ENCODE measurements at places on chromosomes 2 and 18.

DNA sequence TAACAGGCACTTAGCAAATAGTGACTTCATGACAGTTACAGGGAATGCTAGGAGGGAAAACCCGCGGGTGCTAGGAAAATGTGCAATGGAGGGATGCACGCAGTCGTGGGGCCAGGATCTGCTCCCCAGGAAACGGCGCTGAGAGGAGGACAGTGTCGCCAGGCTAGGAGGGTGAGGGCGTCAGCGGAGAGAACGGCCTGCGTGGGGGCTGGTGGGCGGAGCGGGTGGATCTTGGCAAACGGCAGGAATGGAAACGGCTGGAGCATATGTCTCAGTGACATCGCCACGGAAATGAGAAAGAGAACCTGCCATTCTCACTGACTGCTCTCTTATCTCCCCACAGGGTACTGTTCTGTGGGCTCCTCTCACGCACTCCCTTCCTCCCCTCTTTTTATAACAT is 478.5 kb upstream of the ID2 start:
- no peak for DNase-seq

DNA sequence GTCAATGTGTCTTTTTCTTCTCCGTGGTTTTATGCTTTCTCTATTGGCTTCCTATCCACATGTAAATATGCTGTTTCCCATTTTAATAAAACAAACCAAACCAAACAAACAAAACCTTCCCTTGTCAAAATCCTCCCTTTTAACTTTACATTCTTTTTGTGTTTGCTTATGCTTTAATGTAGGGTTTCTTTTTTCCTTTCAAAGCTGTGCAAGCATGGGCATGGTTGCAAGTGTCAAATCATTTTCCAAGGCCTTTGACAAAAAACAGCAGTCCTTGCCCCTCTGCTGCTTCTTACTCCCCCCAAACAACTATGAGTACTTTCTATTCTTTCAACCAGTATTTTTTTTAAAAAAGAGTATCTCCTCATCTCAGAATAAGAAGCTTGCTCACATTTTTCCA is 66.0 kb upstream of the ACYP2 start:
- DNase-seq, result no peak

DNA sequence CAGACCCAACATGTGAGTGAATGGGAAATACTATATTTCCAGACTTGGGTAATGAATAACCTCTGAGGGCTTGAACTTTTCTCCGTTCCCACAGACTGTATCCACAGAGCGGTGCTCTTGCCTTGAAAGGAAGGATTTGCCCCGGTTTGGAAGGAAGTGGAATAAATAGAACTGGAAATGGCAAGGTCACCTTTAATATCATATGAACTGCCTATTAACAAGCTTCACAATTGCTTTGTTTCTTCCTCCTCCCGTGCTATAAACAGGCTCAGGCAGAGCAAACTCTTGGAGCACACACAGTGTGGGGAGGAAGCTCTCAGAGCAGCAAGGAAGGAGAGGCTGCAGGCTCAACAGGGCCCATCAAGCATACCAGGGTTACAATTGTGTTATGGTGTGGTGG is 28.5 kb upstream of the DARS1 start:
- no peak for DNase-seq

- DNase-seq, result no peak
These were observed 79.6 kb downstream of the GAREM1 start for GRCh38 chr18:32391126-32391525.

DNA sequence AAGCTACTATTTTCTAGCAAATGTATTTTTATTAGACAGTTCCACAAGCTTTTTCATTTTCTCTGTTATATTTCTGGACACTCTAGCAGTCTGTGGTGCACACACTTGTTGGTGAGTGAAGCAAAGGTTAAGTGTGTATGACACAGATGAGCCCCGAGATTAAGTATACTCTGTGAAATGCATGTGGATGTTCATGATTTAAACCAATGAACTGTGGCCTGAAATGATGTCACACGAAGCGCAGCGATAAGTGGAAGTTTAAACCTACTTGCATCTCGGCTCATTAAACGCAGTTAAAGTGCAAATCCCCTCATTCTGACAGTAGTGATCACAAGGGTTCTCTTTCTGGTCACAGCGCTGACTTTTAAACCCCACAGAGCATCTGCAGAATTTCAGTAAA is 1488.8 kb upstream of the NXPH2 start:
- no peak for DNase-seq

DNA sequence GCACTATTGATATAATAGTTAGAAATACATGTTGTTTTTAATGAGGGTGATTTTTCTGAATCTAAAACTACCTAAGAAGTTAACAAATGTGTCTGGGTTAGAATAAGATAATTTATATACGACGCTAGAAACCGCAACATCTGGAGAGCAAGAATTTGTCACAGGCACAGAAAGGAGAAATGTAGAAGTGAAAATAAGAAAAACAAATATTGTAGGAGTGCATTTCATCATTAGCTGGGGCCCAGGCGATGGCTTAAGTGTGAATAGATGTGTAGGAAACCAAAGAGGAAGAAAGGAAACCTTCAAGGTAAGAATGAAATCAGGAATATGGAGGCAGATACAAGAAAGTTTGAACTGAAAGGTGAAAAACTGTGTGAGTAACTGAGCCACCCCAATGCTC is 90.3 kb downstream of the LRP2 start:
- DNase-seq, result no peak

- DNase-seq, result peak; percentile 33
These were observed 70.8 kb downstream of the RTP5 start for GRCh38 chr2:241940329-241940728.

DNA sequence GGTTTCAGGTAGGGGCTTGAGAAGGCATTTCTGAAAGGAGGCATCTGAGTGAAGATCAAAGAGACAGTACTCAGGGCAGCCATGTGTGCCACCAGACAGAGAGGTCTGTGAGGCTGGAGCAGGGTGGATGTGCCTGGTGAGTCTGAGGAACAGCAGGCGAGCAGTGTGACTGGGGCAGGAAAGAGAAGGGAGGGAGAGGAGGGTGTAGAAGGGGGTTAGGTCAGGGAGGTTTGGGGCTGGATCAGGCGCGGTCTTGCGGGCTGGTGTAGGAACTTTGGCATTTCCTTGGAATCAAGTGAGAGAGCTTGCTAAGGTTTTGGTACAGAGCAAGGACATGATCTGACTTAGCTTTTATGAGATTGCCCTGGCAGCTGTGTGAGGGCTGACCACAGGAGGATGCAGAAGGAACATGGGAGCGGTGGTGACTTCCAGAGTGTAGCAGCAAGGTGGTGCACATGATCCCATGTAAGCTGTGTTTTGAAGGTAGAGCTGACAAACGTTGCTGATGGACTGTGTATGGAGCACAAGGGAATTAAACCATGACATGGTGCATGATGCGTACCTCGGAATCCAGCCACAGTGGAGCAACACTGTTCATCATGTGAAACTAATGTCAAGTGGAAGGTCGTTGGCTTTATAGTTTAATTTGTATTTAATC is 13.9 kb downstream of the RAB31 start:
- DNase-seq, result no peak

- no peak for DNase-seq
These were observed 267.5 kb downstream of the GPD2 start for GRCh38 chr2:156703642-156704041.

GRCh38 chr2:133886735-133887675 is 318.7 kb upstream of the NCKAP5 start:
- DNase-seq, result peak; percentile 61

DNA sequence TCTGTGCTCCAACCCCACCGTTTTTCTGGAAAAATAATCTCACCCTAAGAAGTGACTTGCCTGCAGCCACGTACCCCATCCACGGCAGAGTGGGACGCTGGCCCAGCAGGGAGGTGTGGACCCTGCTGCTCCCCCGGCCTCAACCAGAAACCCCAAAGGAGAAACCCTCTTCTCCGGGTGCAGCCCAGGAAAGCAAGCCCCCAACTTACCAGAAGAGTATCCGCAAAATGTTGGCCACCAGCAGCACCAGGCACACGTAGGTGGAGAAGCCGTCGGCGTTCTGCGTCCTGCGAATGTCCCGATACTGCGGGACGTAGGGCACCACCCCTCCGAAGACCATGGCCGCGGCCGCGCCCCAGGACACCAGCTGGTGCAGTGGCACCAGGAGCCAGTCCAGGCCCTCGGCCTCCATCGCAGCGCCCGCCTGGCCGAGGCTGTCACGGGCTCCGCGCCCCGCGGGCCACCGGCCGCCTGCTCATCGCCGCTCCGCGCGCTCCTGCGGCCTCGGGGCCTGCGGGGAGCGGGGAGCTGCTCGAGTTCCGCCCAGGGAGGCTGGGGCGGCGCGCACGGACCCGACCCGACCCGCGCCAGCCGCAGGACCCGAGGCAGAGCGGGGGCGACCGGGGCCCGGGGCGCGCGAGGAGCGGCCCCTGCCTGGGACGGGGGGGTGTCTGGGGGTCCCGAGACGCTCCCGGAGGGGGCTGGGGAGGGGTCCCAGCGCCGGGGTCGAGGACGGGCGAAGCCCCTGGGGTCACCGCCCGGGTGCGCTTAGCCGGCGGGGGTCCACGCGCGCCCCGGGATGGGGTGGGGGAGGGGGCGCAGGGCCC is 725 bp downstream of the SLC66A2 start:
- DNase-seq, result peak; percentile 35

- no peak for DNase-seq
These were observed 13.3 kb downstream of the DNMT3A start for GRCh38 chr2:25328152-25329085.

DNA sequence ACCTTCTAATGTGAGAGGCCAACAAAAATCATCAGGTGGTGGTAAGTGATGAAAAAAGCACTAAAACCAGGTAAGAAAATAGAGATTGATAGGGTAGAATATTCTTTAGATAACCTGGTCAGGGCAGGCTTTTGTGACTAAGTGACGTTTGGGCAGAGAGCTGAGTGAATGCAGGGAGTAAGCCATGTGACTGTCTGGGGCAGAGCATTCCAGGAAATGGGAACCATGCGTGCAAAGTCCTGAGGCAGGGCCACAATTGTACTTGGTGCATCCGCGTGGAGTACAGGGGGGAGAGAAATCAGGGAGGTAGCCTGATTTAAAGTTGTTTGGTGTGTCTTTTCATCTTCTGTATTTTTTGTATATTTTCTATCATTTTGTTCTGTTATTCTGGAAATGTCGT is 102.5 kb downstream of the LYPD6B start:
- DNase-seq, result no peak

GRCh38 chr2:235854276-235854675 is 313.9 kb downstream of the GBX2 start:
- no peak for DNase-seq

- no peak for DNase-seq
These were observed 20.8 kb downstream of the PTPN18 start for GRCh38 chr2:130376433-130377293.

- DNase-seq, result no peak
These were observed 16.7 kb upstream of the WIPF1 start for GRCh38 chr2:174614261-174614660.

DNA sequence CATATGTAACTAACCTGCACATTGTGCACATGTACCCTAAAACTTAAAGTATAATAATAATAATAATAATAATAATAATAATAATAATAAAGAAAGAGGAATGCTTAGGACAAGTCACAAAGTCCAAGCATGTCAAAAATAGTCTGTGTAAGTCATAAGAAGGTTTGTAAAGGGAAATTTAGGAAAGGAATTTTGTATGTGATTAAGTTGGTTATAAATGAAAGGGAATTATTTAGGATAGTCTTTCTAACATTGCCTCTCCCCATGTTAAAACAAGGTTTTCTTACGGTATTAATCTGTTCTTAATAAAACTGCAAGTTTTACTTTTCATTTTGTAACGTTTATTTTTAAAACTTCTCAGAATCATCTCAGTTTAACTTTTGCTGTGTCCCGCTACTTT is 62.8 kb downstream of the SESTD1 start:
- DNase-seq, result no peak

DNA sequence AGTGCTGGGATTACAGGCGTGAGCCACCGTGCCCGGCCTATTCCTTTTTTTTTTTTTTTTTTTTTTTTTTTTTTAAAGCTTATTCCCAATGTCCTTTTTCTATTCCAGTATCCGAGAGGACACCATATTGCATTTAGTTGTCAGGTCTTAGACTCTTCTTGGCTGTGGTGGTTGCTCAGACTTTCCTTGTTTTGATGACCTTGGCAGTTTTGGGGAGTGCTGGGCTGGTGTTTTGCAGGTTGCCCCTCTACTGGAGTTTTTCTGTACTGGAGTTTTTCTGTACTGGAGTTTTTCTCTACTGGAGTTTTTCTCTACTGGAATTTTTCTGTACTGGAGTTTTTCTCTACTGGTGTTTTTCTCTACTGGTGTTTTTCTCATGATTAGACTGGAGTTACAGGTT is 149.2 kb downstream of the TANC1 start:
- DNase-seq, result no peak

GRCh38 chr18:2906704-2907549 is 60.1 kb downstream of the EMILIN2 start:
- DNase-seq, result peak; percentile 63

DNA sequence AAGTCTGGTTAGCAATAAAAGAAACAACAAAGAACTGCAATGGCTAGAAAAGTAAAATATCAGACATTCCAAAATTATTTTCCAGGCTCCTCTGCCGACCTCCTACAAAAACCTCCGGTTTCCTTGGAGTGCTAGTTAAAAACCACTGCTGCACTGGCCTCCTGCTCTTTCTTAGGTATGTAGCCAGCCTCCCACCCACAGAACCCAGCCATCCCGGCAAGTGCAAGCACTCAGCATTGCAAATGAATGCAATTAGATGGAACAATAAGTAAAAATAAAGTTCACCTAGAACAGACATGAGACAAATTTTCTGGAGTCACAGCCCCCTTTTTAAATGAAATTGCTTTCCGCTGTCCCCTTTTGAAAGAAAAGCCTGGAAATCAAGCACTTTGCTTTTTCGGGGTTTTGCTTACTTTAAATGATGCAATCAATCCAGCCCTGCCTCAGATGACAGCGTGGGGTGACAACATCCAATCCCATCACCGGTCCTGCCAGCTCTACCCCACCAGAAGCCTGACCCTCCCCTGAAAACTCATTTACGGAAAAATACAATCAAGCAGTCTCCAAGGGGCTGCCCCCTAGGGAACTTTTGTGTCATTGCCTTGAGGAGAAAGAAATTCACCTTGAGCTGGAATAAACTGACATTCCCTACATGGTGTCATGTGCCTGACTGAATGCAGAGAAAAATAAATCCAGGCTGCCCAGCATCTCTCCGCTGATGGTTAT is 199.8 kb downstream of the EPHA4 start:
- DNase-seq, result no peak

Data from activated CD4-positive, alpha-beta T cell treated with anti-CD3 and anti-CD28 coated beads for 48 hours (primary cell).